CD8-positive, alpha-beta memory T cell (primary cell): ENCODE measurements at places on chromosomes 1 and 21. TPM values are rescaled to one million over a fixed set of nuclear protein-coding genes. Genes with fewer than 3 reads are reported as not detected.

GRCh38 chr1:175514387-175514953 is 228.9 kb downstream of the TNR start:
- no peaks in the 10 kb centered on the region for H3K27me3 ChIP-seq
- H3K4me1 ChIP-seq, result no peaks in the 10 kb centered on the region
- no peak overlapping the region for H3K4me3 ChIP-seq
- no peak for DNase-seq

GRCh38 chr1:2198571-2198970 is 4.0 kb upstream of the FAAP20 start:
- peaks cover 32% of the 10 kb centered on the region for H3K4me1 ChIP-seq
- H3K36me3 ChIP-seq, result no peaks in the 10 kb centered on the region
- H3K27ac ChIP-seq, result peak overlapping the region; percentile 73
- H3K27me3 ChIP-seq, result no peaks in the 10 kb centered on the region

The SLC9C2 gene
- total RNA-seq, result not detected

GRCh38 chr1:29201595-29202051 is 19.9 kb upstream of the SRSF4 start:
- no peaks in the 10 kb centered on the region for H3K4me1 ChIP-seq
- no peak for DNase-seq
- H3K4me3 ChIP-seq, result no peak overlapping the region
- no peak overlapping the region for H3K27ac ChIP-seq
- H3K27me3 ChIP-seq, result no peaks in the 10 kb centered on the region
- peaks cover 25% of the 10 kb centered on the region for H3K36me3 ChIP-seq

The TFF3 gene
- total RNA-seq, result not detected

GRCh38 chr1:96306809-96307560 is 414.6 kb upstream of the PTBP2 start:
- no peak overlapping the region for H3K4me3 ChIP-seq
- DNase-seq, result no peak
- H3K27me3 ChIP-seq, result no peaks in the 10 kb centered on the region

The AGBL4 gene
- total RNA-seq, result not detected

The HES4 gene
- total RNA-seq, result 0.24 TPM

GRCh38 chr1:40773748-40774265 is 9.8 kb upstream of the KCNQ4 start:
- no peaks in the 10 kb centered on the region for H3K27me3 ChIP-seq
- H3K36me3 ChIP-seq, result peaks cover 14% of the 10 kb centered on the region
- H3K27ac ChIP-seq, result no peak overlapping the region
- no peaks in the 10 kb centered on the region for H3K4me1 ChIP-seq
- no peak for DNase-seq
- H3K4me3 ChIP-seq, result no peak overlapping the region

GRCh38 chr1:153679337-153680119 is 1.0 kb downstream of the NPR1 start:
- H3K36me3 ChIP-seq, result no peaks in the 10 kb centered on the region
- H3K27ac ChIP-seq, result no peak overlapping the region
- H3K4me1 ChIP-seq, result peaks cover 20% of the 10 kb centered on the region
- peak overlapping the region; percentile 45 for H3K4me3 ChIP-seq
- peaks cover 41% of the 10 kb centered on the region for H3K27me3 ChIP-seq

DNA sequence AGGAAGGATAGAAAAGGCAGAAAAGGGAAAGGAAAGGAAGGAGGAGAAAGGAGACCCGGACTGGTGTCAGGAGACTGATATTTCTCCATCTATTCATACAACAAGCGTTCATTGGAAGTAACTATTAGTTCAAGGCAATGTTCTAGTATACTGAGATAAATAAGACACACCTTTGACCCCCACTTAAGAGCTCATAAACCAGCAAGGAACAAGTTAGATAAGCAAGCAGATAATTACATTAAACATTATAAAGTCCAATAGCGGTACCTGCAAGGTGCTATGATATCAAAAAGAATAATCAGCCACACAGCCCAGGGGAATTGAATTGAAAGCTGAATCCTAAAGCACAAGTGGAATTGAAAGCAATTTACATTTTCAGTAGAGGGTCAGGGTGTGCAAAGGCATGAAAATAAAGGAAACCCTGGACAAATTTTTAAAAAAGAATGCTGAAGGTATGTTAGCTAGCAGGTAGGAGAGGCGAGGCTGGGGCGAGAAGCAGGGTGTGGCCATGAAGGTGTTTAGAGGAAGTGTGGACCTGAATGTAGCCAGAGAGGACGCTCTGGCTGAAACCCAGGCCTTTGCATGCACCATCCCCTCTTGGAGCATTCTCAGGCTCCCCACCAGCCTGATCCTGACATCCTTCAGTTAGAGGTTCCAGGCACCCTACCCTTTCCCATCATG is 200.0 kb downstream of the SETD4 start:
- no peak for DNase-seq
- no peaks in the 10 kb centered on the region for H3K4me1 ChIP-seq
- H3K4me3 ChIP-seq, result no peak overlapping the region
- H3K27ac ChIP-seq, result no peak overlapping the region

DNA sequence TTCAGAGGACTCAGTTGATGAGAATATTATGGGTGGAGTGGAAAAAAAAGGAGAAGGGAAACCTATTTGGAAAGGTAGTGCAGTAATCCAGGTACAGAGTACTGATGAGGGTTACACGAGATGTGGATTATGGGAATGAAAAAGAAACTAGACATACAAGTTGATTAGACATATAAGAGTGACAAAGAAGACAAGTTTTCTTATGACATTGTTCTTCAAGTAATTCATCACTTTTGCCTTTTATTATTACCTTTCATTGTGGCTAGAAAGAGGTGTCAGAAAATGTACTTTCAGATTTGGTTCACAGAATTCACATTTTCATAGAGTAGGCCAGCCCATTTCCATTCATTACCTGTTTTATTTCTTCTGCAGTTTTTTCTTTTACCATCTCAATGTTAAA is 10.4 kb downstream of the ATPAF1 start:
- no peak overlapping the region for H3K27ac ChIP-seq
- no peak for DNase-seq
- peaks cover 21% of the 10 kb centered on the region for H3K36me3 ChIP-seq
- no peak overlapping the region for H3K4me3 ChIP-seq
- no peaks in the 10 kb centered on the region for H3K4me1 ChIP-seq

- peaks cover 20% of the 10 kb centered on the region for H3K4me1 ChIP-seq
- no peaks in the 10 kb centered on the region for H3K27me3 ChIP-seq
- no peaks in the 10 kb centered on the region for H3K36me3 ChIP-seq
- no peak overlapping the region for H3K4me3 ChIP-seq
Measured at GRCh38 chr1:99851850-99852454, 1.8 kb downstream of the AGL start.

The ADCY10 gene
- total RNA-seq, result 0.09 TPM

DNA sequence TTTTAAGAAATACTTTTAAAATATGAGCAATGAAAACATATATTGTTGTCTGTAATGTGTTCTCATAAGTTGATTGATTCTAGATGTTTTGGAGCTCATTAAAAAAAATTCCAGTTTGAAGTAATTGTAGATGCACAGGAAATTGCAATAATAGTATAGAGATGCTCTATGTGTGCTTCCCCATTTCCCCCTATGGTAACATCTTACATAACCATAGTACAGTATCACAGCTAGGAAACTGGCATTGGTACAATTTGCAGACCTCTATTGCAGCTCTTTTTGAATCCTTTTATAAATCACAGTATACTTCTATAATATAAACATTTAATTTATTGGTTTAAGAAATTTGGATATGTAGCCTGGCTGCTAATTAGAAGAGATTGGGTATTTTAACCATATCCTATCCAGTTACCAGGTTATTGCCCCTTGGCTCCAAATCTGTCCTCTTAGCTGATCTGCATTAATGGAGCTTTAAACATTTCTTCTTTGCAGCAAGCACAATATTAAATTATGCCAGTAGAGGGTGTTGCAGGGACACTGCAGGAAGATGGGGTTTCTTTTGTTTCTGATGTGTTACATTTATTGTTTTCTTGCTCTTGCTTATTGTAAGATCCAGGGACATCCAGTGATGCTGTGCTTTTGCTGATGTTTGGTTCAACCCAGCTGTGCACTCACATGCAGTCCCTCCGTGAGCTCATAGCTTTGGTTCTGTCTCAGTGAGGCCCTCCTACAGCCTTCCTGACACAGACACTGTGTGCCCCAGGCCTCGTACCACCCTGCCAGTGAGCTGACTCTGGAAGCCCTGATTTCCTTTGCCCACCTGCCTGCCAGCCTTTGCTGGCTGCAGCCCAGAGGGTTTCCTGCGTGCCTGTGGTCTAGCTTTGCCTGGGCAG is 103.3 kb downstream of the RABGAP1L start:
- H3K4me1 ChIP-seq, result no peaks in the 10 kb centered on the region
- no peak overlapping the region for H3K27ac ChIP-seq
- no peak overlapping the region for H3K4me3 ChIP-seq
- no peaks in the 10 kb centered on the region for H3K27me3 ChIP-seq
- H3K36me3 ChIP-seq, result no peaks in the 10 kb centered on the region

The EDN2 gene
- total RNA-seq, result not detected

DNA sequence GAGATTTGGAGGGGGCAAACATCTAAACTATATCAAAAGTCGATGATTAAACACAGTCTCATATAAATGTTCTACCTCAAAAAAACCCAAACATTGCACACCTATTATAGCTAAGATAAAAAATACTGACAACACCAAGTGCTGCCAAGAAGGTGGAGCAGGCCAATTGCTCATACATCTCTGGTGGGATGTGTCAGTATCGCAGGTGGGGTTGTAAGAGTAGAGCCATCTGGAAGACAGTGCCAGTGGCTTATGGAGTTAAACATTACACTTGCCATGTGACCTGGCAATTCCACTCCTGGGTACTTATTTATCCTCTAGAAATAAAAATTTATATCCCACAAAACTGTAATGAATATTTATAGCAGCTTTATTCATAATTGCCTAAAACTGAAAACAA is 213.4 kb downstream of the DISC1 start:
- no peaks in the 10 kb centered on the region for H3K4me1 ChIP-seq
- no peak overlapping the region for H3K27ac ChIP-seq
- H3K27me3 ChIP-seq, result no peaks in the 10 kb centered on the region
- DNase-seq, result no peak
- no peak overlapping the region for H3K4me3 ChIP-seq
- no peaks in the 10 kb centered on the region for H3K36me3 ChIP-seq

- H3K4me1 ChIP-seq, result no peaks in the 10 kb centered on the region
- DNase-seq, result no peak
- H3K36me3 ChIP-seq, result no peaks in the 10 kb centered on the region
- H3K4me3 ChIP-seq, result no peak overlapping the region
- no peaks in the 10 kb centered on the region for H3K27me3 ChIP-seq
Measured at GRCh38 chr21:27213303-27213702, 246.4 kb upstream of the ADAMTS5 start.

The AIM2 gene
- 42.3 TPM for total RNA-seq

DNA sequence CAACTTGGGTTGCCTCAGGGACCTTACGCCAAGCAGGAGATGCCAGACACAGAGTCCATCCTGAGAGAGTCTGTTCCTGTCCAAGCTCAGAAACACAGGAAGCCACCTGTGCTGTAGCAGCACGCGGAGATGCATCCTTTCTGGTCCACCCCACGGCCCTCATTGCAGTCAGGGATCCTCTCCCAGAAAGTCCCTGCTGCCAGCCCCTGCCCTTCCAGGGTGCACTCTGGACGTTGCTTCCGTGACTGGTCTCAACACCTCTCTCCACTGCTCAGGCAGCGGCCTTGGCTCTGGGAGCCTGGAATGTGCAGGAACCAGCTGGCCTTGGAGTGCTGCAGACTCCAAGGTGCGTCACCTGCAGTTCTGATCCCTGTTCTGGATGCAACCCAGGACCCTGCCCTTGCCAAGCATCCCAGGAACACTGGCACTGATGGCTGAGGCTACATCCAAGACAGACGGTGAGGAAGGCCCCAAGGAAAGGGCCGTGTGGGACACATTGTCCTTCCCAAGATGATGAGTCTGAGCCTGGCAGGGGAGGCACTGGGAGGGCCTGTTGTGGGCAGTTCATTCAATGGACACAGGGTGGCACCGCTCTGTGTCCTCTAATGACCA is 21.7 kb upstream of the COL6A1 start:
- no peaks in the 10 kb centered on the region for H3K36me3 ChIP-seq
- no peaks in the 10 kb centered on the region for H3K27me3 ChIP-seq
- DNase-seq, result no peak
- H3K27ac ChIP-seq, result no peak overlapping the region
- H3K4me3 ChIP-seq, result no peak overlapping the region
- H3K4me1 ChIP-seq, result no peaks in the 10 kb centered on the region

DNA sequence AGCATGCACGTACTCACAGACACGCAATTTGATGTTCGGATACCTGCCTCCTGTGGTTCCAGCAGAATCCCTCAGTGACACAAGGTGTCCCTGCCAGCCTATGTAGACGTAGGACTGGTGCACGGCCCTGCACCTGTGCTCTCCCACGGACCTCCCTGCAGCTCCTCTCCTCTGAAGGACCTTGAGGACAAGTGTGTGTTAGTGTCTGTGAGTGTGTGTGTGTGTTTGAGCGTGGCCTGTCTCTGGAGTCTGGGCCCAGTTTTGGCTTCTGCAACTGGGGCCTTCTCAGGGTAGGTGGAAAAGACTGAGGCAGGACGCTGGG is 22.5 kb upstream of the DMBX1 start:
- H3K36me3 ChIP-seq, result no peaks in the 10 kb centered on the region
- no peak overlapping the region for H3K4me3 ChIP-seq
- DNase-seq, result no peak
- peaks cover 3% of the 10 kb centered on the region for H3K4me1 ChIP-seq
- no peak overlapping the region for H3K27ac ChIP-seq

- DNase-seq, result no peak
- H3K36me3 ChIP-seq, result no peaks in the 10 kb centered on the region
- no peaks in the 10 kb centered on the region for H3K27me3 ChIP-seq
- no peaks in the 10 kb centered on the region for H3K4me1 ChIP-seq
- no peak overlapping the region for H3K4me3 ChIP-seq
Measured at GRCh38 chr1:57492586-57493226, 68.8 kb upstream of the DAB1 start.

The TTC34 gene
- 1.1 TPM for total RNA-seq

The TRIM58 gene
- 0.16 TPM for total RNA-seq

The NPHS2 gene
- not detected for total RNA-seq

DNA sequence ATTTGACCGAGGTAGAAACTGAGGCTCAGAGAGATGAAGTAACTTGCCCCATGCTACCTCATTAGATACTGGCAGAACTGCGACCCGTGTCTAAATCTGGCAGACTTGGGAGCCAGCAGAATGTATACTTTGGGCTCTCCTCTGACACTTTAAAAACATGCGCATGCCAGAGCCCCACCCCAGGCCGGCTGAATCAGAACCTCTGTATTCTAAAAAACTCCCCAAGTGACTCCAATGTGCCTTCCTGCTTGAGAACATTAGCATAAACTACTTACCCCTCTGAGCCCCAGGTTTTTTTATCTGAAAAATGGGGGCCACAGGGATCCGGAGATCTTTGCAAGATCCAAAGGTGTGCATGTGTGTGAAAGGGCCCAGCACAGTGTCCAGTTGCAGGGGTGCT is 344.7 kb upstream of the USP24 start:
- H3K27me3 ChIP-seq, result no peaks in the 10 kb centered on the region
- no peaks in the 10 kb centered on the region for H3K36me3 ChIP-seq
- no peak overlapping the region for H3K27ac ChIP-seq
- H3K4me3 ChIP-seq, result no peak overlapping the region

GRCh38 chr1:200366577-200367253 is 43.1 kb downstream of the ZNF281 start:
- H3K27me3 ChIP-seq, result no peaks in the 10 kb centered on the region
- H3K36me3 ChIP-seq, result no peaks in the 10 kb centered on the region
- no peak for DNase-seq

- H3K4me3 ChIP-seq, result peak overlapping the region; percentile 88
- no peaks in the 10 kb centered on the region for H3K27me3 ChIP-seq
- peaks cover 40% of the 10 kb centered on the region for H3K4me1 ChIP-seq
- DNase-seq, result no peak
Measured at GRCh38 chr1:203627398-203627797, 766 bp downstream of the ATP2B4 start.

The OR14K1 gene
- not detected for total RNA-seq

GRCh38 chr1:175320804-175321203 is 128.2 kb upstream of the KIAA0040 start:
- no peak for DNase-seq
- H3K27me3 ChIP-seq, result no peaks in the 10 kb centered on the region
- peaks cover 7% of the 10 kb centered on the region for H3K4me1 ChIP-seq
- no peaks in the 10 kb centered on the region for H3K36me3 ChIP-seq
- H3K27ac ChIP-seq, result no peak overlapping the region
